Pons (tissue), 1 donor: ENCODE measurements at places on chromosomes 16 and 17.

DNA sequence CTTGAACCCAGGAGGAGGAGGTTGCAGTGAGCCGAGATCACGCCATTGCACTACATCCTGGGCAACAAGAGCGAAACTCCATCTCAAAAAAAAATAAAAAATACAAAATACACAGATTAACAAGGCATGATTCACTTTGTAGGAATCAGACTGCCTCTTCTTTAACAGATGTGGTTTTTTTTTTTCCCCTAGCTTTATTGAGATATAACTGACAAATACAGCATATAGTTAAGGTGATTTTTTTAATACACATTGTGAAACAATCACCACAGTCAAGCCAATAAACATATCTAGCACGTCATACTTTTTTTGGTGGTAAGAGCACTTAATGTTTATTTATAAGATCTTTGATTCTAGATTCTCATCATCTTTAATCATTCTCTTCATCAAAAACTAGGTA lies 87.8 kb downstream of the SPAG9 start:
- DNase-seq: no peak

GRCh38 chr16:57023541-57024249 lies 34.3 kb downstream of the NLRC5 start:
- DNase-seq: no peak

DNA sequence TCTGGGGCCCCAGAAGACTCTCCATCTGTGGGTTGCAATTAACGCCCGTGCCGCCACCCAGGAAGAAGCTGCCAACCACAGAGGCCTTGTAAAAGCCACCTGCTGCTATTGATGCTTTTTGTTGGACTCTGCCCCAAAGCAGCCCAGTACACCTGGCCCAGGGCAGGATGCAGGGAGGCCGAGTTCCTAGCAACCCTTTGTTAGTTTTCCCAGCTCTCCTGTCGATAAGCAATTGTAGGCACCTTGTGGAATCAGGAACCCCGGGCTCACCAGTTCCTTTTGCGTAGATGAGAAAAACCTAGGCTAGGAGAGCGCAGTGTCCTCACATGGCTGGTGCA lies 103.3 kb downstream of the ABCC6 start:
- no peak for DNase-seq

DNA sequence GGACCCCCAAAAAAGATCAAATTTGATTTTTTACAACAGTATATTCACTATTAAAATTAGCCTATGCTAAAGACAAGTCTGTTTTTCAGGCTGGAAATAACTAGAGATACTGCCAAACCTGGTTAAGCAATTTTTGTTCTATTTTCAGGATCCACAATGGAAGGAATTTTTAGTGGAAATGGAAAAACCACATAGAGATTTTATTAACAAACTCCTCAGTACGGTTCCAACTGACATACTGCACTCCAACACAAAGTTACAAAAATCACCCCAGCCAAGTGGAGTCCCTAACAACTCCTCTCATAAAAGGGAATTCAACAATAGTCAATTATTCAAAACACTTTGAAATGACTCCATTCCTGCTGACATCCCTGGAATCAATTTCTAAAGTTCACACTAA lies 101.6 kb upstream of the TOB1 start:
- DNase-seq: no peak

GRCh38 chr17:30378241-30378824 lies 394 bp upstream of the CPD start:
- DNase-seq: no peak

DNA sequence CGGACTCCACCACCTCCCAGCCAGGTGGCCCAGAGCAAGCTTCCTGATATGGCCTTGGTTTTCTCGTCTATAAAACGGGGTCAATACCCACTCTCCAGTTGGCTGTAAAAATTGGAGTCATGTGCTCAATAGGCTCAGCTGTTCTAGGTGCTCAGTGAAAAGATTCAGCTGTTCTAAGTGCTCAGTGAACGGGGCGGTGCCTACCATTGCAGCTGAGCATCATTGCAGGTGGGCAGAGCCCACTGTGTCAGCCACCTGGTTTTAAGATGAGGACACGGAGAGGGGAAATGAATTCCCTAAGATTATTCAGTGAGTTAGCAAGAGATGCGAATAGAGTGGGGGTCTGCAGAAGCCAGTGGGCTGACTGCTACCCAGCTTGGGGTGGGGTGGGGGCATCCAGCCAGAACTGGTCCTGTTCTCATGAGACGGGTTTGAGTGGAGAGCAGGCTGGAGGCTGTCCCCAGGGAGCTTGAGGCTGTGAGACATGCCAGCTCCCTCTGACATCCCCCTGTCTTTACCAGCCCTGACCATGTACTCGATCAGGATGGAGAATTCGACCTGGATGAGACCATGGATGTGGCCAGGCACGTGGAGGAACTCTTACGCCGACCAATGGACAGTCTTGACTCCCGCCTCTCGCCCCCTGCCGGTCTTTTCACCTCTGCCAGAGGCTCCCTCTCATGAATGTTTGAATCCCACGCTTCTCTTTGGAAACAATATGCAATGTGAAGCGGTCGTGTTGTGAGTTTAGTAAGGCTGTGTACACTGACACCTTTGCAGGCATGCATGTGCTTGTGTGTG lies 21.9 kb downstream of the STAT5A start:
- no peak for DNase-seq

- DNase-seq: no peak
These were observed 50.3 kb downstream of the KSR1 start for GRCh38 chr17:27506348-27507218.
